ENCODE measurements at places on chromosomes 16 and 17.
A peak's percentile ranks its signal among the peaks of the same experiment; 100 is the strongest.

- peak; percentile 10 for DNase-seq
These were observed 16.7 kb downstream of the HSD11B2 start for GRCh38 chr16:67447508-67448076.

- DNase-seq = no peak
These were observed 756 bp downstream of the LUC7L3 start for GRCh38 chr17:50719924-50720794.

DNA sequence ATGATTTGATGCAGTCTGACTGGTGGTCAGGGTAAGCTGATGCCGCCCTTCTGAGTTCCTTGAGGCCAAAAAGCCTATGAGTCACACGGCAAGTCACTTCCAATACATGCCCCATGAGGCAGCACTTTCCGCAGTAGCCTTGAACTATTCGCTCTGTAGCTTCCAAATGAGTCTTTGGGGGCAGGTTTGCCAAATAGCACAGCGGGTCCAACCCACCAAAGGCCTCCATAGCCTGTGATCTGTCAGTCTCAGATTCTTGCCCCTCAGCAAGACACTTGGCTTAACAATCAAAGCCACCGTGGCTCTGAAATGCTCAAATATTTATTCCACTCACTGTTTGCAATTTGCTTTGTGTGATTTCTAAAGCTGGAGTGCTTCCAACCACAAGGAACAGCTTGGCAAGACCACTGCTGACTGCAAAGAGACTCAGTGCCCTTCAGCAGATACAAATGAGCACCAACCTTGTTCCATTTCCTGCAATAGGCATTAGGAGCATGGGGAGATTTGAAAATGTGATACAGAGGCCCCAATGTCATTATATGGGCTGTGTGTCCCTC, 45.4 kb downstream of the CLEC19A start:
- no peak for DNase-seq

DNA sequence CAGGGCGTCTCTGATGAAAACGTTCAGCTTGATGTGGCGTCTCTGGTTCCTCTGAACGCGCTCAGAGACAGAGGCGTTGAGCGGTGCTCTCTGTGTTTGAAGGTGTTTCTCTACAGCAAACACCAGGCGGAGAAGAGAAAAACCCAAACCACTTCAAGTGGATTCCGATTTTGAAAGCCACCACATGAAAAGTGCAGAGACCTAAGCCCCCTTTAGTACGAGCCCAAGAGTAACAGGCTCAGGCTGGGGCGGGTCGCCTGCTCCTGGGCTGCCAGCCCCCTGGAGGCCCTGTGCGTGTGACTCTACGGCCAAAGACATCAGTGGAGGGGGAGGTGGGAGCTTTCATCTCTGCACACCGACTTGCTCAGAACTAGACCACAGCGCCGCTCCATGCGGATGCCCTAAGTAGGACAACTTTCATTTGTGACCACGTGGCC, 328.4 kb downstream of the MAF start:
- no peak for DNase-seq

- DNase-seq = no peak
These were observed 4.3 kb upstream of the NTN1 start for GRCh38 chr17:9016941-9017552.

- peak; percentile 84 for DNase-seq
These were observed 6.8 kb upstream of the NOTUM start for GRCh38 chr17:81967533-81968395.

GRCh38 chr16:35735403-35736251, 2276.2 kb downstream of the TP53TG3F start:
- DNase-seq = no peak

DNA sequence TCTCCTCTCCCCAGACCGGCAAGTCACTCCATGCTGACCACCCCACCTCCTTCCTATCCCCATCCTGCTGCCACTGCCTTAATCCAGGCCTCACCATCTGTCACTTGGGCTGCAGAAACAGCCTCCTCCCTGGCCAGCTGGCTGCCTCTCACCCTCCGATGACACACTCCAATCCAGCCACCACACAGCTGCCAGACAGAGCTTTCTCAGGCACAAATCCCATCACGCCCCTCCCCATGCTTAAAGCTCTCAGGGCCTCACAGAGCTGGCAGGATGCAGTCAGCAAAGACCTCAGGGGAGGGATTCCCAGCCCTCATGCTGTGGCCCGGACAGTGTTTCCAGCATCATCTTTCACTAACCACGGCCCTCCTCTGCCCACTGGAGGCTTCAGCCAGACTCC, 13.7 kb downstream of the CAMKK1 start:
- DNase-seq = no peak

GRCh38 chr17:31099016-31099415, 4.2 kb downstream of the NF1 start:
- DNase-seq = no peak

DNA sequence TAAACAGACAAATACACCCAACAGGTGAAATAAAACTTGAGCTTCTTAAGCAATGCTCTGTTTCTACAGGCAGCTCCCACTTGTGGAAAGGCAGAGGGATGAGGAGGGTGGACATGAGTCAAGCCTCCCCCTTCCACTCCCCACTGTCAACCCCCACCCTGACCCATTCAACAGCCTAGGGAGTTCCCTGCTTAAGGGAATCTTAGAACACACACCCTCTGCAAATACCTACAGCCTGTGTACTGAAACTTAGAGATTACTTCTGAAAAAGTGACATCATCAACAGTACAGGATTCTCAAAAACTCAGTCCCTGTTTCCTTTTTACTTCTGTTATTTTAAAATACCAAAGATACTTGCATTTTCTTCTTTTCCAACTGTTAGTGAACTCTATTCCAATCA, 345.4 kb downstream of the SOX9 start:
- DNase-seq = no peak

GRCh38 chr17:80696456-80696855, 151.8 kb downstream of the RPTOR start:
- no peak for DNase-seq

DNA sequence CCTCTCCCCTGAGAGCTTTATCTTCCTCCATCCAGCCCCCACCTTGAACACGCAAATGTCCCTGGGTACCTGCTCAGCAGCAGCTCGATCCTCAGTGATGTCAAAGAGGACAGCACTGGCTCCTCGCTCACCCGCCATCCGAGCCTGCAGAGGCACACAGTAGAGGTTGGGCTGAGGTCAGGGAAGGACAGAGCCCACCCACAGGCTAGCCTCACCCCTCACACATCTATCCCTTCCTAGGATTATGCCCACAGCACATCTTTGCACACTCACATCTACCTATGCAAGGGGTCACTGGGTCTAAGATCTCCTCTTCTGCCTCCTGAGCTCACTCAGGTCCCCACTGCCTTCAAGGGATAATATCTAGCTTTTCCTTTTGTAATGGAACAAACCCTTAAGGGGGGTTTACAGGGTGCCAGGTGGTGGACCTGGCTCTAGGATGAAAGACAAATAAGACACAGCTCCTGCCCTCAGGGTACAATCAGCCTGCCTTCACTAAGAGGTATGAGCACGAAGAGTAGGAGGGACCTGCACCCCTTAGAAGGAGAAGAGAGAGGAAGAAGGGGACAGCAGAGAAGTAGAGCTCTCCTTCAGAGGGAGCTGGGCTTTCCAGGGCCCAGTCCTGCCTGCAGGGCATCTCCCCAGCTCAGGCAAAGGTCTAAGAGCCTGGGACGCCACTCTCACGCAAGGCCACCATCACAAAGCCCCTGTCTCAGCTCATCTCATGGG, 11.6 kb upstream of the SUPT4H1 start:
- DNase-seq = no peak

- no peak for DNase-seq
These were observed 117.0 kb downstream of the RAB11FIP4 start for GRCh38 chr17:31508288-31509094.

DNA sequence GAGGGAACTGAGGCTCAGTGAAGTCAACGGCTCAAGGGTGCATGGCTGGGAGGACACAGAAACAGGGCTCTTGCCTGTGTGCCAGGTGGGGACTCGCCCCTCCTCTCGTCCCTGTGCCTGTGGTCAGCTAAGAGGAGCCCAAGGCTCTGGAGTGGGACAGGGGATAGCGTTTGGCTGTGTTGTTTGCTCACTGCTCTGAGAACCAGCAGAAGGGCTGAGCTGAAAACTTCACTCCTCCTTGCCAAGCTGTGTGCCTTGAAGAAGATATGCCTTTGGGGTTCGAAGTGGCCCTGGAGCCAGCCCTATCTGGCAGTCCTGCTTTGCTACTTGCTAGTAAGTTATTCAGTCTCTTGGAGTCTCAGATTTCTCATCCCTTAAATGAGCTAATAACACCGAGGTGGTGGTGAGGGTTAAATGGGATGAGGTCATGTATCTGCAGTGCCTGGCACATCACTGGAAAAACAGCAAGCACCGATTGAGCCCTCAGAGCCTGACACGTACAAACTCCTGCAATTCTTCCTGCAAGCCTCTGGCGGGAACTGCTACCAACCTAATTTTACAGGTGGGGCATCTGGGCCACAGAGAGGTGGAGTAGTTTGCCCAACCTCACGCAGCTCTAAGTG, 17.7 kb downstream of the FOXL1 start:
- no peak for DNase-seq

DNA sequence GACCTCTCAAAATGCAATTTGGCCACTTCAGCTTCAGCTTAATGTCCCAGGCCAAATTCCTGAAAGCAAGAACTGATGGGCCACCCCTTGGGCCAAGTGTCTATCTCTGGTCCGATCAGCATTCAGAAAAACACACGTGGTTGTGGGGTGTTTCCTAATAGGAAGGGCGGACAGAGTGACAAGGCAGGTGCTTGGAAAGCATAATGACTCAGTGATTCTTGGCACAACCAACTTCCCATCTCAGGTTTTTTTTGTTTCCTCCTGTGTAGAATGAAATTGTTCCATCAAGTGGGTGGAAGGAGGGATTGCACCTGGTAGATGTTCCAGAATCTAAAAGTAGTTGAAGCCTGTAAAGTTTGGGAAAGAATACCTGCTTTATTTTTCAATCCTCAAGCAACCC, 155.6 kb downstream of the HS3ST2 start:
- DNase-seq = no peak

- no peak for DNase-seq
These were observed 188.5 kb downstream of the MAP2K6 start for GRCh38 chr17:69602972-69603371.

DNA sequence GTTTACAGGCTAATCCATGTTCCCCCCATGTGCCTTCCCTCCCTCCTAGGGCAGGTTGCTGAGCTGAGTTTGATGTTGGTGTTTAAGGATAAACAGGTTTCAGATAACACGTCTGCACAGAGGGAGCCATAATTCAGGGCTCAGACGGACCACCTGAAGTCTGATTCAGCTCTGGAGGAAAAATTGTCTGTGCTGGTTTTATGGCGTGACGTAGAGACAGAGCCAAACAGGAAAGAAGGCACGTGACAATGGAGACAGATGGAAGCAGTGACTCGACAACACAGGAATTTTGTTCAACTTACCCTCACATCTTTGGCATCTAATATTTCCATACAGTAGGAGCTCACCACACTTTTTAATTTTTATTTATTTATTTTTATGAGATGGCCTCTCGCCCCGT, 10.7 kb upstream of the USP10 start:
- no peak for DNase-seq

GRCh38 chr17:286571-286970, 66.0 kb downstream of the RPH3AL start:
- DNase-seq = no peak

GRCh38 chr17:77772461-77772897, 186.0 kb upstream of the TNRC6C start:
- DNase-seq = peak; percentile 24

GRCh38 chr16:54050459-54051210, 236.0 kb downstream of the IRX3 start:
- DNase-seq = no peak

DNA sequence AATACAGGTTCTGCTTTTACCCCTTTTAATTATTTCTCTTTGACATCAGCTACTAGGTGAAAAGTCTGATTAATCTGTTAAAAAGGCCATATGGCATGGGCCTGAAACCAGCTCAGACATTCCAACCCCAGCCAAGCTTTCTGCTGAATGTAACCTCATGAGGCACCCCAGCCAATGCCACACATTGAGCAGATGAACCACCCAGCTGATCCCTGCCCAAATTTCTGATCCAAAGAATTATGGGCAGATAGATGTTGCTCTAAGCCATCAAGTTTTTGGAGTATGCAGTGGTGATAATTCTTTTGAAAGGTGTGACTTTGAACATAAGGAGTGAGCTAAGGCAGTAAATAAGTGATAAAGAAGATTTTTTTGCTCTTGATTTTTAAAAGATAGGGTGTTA, 177.6 kb upstream of the AXIN2 start:
- no peak for DNase-seq

DNA sequence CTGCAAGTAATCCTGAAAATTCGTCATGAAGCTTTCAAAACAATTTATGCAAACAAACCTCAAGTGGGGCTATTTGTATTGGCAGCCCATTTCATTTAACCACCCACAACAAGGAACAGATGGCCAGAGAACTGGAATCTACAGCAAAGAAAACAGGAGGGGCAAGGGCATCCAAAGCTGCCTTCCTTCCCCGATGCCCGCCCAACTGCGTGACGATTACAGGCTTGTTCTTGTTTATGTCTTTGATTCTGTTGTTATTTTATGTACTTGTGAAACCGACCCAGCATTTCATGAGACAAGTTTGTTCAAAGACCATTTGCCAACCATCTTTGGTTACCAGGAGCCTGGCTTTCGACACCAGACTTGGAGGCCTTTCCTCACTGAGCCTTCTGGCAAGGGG, 59.1 kb upstream of the IRX6 start:
- no peak for DNase-seq

DNA sequence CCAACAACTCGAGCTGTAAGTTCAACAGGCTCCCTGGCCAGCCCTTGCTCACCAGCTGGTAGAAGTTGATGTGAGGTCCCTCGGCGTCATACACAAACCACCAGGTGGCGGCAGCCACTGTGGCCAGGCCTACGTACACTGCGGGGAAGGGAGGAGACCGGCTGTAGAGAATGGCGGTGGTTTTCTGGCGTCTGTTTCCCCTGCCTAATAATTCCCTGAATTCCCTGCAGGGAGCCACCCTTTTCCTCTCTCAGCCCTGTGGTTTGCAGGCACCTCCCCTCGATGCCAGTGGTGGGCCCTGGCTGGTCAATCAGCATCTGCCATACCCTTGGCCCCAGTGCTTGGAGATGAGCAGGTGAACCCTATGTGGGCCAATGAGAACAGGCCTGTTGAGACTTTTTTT, 18.9 kb upstream of the P2RX1 start:
- DNase-seq = no peak

- no peak for DNase-seq
These were observed 569 bp downstream of the PRSS21 start for GRCh38 chr16:2817340-2818271.

DNA sequence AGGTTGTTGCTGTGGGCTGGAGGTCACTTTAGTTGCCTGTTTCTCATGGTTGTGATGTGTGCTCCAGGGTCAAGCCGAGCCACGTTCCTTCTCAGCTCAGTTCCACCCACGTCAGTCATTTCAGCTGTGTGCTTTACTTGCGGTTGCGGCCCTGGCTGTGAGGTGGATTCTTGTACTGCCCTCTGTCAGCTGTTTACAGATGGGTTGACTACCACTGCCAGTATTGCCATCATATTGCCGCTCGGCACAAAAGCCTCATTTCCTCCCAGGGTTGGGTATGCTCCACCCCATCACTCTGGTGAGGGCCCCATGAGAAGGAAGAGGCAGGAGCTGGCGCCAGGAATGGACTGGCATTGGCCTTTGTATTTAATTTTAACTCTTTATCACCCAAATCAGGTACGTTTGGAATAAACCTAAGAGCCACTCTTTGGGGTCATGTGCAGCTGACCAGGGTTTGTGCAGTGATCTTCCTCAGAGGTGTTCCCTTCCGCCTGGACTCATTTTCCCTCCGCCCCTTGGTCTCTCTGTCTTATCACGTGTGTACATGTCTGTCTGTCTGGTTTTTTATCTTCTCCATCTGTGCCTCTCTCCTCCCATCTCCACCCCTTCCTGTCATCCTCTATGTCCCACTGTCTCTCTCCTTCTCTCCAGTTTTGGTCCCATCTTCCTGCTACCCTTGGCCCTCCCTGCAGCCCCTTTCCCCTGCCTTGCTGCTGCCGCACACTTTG, 25.0 kb downstream of the METTL22 start:
- no peak for DNase-seq
